ENCODE measurements at places on chromosomes 4 and X.

GRCh38 chrX:79147477-79147876, 3.0 kb downstream of the GPR174 start:
- DNase-seq: no peak

DNA sequence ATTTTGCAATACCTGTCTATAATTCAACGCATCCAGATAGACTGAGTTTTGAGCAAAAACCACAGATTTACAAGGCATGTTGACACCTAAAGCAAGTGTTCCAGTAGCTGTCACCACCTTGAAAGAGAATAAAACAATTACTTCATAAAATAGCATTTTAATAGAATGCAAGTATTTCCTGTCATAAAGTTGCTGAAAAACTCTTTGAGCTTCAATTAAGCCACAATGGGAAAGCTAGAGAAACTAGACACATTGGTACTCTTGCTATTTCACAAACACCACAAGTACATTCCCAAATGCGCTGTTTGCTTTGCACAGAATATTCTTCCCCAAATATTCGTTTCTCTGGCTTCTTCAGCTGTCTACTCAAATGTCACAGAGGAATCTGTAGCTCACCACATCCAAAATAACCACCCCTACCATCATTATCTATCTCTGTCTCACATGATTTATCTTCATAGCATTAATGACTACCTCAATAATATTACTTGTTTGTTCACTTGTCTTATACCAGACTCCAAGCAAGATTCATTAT, 70.3 kb downstream of the DDX60 start:
- DNase-seq: no peak

GRCh38 chrX:9122519-9123245, 88.8 kb upstream of the FAM9B start:
- no peak for DNase-seq

DNA sequence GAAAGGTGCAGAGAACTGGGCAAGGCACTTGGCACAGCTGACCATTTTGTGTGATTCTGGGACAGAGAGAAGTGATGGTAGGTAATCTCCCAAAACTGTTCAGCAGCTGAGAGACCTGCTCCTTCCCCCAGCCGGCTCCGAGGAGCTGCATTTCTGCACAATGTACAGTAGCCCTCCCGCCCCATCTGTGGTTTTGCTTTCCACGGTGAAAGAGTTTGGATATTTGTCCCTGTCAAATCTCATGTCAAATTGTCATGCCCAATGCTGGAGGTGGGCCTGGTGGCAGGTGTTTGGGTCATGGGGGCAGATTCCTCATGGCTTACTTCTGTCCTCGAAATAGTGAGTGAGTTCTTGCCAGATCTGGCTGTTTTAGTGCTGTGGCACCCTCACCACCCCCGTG, 90.5 kb upstream of the CD99 start:
- DNase-seq: no peak

Measured in MM.1S (cell line).